ENCODE measurements at places on chromosomes 1 and 21.

- H3K36me3 ChIP-seq, result no peaks in the 10 kb centered on the region
- H3K4me3 ChIP-seq, result peak within 1 kb of the TSS; percentile 68
- peaks cover 3% of the 10 kb centered on the region for H3K27me3 ChIP-seq
- H3K27ac ChIP-seq, result no peak within 1 kb of the TSS
- DNase-seq, result peak; percentile 97
- H3K4me1 ChIP-seq, result peaks cover 3% of the 10 kb centered on the region
Observed at GRCh38 chr1:65309304-65310077, at the start of gene DNAJC6. DNAJC6 (plus strand) TSS chr1:65309543; CDS start chr1:65309746, 203 bp downstream.

GRCh38 chr1:238900334-238900865, 486.0 kb upstream of the CHRM3 start:
- no peaks in the 10 kb centered on the region for H3K27me3 ChIP-seq
- H3K4me1 ChIP-seq, result no peaks in the 10 kb centered on the region
- no peak overlapping the region for H3K27ac ChIP-seq
- DNase-seq, result no peak

GRCh38 chr21:44434568-44434925, 20.8 kb upstream of the LRRC3 start:
- H3K4me1 ChIP-seq, result no peaks in the 10 kb centered on the region
- DNase-seq, result no peak
- H3K27me3 ChIP-seq, result no peaks in the 10 kb centered on the region
- no peaks in the 10 kb centered on the region for H3K36me3 ChIP-seq

DNA sequence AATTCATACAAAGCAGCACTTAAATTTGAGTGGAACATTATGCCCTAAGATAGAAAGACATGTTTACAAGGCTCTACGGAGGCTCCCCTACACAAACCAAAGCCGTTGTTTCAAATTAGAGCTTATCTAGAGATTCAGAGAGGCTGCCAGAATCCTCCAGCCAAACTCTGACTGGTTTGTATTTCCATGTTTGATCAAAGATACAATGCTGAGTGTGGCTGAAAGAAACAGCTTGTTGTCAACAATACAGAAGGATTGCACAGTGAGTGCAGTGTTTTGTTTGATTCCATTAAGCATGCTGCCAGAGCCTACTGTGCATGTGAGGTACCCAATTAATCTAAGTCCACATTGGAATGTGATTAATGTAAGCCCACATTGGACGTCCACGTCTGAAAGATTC, 402.7 kb downstream of the DISC1 start:
- H3K27me3 ChIP-seq, result no peaks in the 10 kb centered on the region
- no peaks in the 10 kb centered on the region for H3K36me3 ChIP-seq
- H3K4me1 ChIP-seq, result no peaks in the 10 kb centered on the region
- no peak for DNase-seq
- no peak overlapping the region for H3K4me3 ChIP-seq
- H3K27ac ChIP-seq, result no peak overlapping the region

GRCh38 chr1:101120868-101121267, 95.3 kb upstream of the DPH5 start:
- no peaks in the 10 kb centered on the region for H3K36me3 ChIP-seq
- no peak overlapping the region for H3K4me3 ChIP-seq
- no peak for DNase-seq
- H3K4me1 ChIP-seq, result no peaks in the 10 kb centered on the region
- peaks cover 3% of the 10 kb centered on the region for H3K27me3 ChIP-seq

- H3K36me3 ChIP-seq, result no peaks in the 10 kb centered on the region
- H3K27me3 ChIP-seq, result no peaks in the 10 kb centered on the region
- no peak overlapping the region for H3K4me3 ChIP-seq
- no peak for DNase-seq
- H3K27ac ChIP-seq, result no peak overlapping the region
Observed at GRCh38 chr1:224629965-224630364, 13.8 kb downstream of the CNIH3 start.

GRCh38 chr1:200040481-200041138, 13.1 kb downstream of the NR5A2 start:
- H3K4me3 ChIP-seq, result no peak overlapping the region
- H3K27me3 ChIP-seq, result peaks cover 99% of the 10 kb centered on the region
- H3K36me3 ChIP-seq, result no peaks in the 10 kb centered on the region
- H3K27ac ChIP-seq, result no peak overlapping the region
- no peak for DNase-seq

DNA sequence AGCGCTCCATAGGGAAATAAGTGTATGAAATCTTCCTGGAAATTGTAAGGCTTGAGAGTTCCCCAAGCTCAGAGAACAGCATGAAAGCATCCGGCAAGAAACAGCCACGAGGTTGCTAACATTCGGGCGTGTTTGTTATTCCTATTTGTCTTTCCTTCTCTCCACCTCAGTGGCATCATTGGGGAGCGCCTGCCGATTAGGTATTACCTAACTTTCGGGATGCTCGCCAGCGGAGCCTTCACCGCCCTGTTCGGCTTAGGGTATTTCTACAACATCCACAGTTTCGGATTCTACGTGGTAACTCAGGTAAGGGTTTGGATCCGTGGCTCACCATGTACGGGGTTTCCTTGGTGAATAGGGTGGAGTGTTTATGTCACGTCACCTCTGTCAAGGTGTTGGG, 25.7 kb downstream of the SLC37A1 start:
- DNase-seq, result no peak
- peaks cover 6% of the 10 kb centered on the region for H3K27me3 ChIP-seq
- H3K4me3 ChIP-seq, result no peak overlapping the region
- H3K36me3 ChIP-seq, result no peaks in the 10 kb centered on the region
- H3K4me1 ChIP-seq, result no peaks in the 10 kb centered on the region
- H3K27ac ChIP-seq, result no peak overlapping the region

GRCh38 chr1:185488808-185489207, 171.8 kb upstream of the IVNS1ABP start:
- H3K36me3 ChIP-seq, result no peaks in the 10 kb centered on the region
- no peak overlapping the region for H3K4me3 ChIP-seq
- no peaks in the 10 kb centered on the region for H3K27me3 ChIP-seq
- DNase-seq, result no peak
- no peak overlapping the region for H3K27ac ChIP-seq

GRCh38 chr1:55054396-55054795, 15.0 kb downstream of the PCSK9 start:
- no peaks in the 10 kb centered on the region for H3K36me3 ChIP-seq
- peak; percentile 80 for DNase-seq
- H3K4me3 ChIP-seq, result no peak overlapping the region
- no peaks in the 10 kb centered on the region for H3K4me1 ChIP-seq

- H3K27me3 ChIP-seq, result peaks cover 16% of the 10 kb centered on the region
- H3K27ac ChIP-seq, result no peak overlapping the region
- no peaks in the 10 kb centered on the region for H3K36me3 ChIP-seq
- no peaks in the 10 kb centered on the region for H3K4me1 ChIP-seq
Observed at GRCh38 chr21:44354001-44354405, 582 bp downstream of the TRPM2 start.

All from osteoblast (primary cell).